ENCODE measurements at places on chromosomes 5 and 9.
A peak's percentile ranks its signal among the peaks of the same experiment; 100 is the strongest.

DNA sequence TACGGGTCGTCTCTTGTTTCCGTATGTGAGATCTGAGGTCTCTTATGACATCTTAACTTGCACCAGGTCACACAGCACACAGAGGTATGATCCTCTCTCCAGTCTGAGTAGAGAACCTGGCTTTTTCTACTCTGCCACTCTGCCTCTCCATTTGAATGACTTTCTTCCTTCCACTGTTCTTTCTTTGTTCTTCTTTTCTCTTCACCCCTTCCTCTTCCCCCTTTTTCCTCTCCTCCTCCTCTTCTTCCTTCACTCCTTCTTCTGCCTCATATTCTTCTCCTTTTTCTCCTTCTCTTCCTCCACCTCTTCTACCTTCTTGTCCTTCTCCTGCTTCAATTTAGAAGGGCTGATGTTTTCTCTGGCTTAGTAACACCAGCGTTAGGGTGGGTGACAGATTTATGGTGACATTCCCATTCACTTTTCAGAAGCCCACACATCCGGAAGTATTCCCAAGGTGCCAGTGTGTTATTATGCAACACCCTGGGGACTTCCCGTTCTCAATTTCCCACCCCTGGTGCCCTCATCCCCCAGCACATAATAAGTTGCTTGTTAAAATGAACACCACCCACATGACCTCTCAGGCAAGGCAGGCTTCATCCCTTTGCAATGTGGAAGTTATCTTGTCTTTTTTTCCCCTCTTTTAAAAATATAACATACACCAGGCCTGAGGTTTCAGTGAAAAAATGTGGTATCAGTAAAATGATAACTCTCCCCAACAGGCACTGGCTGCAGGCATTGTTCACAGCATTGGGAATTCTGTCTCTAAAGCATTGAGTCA lies 122.0 kb downstream of the PAPPA start:
- DNase-seq: no peak

DNA sequence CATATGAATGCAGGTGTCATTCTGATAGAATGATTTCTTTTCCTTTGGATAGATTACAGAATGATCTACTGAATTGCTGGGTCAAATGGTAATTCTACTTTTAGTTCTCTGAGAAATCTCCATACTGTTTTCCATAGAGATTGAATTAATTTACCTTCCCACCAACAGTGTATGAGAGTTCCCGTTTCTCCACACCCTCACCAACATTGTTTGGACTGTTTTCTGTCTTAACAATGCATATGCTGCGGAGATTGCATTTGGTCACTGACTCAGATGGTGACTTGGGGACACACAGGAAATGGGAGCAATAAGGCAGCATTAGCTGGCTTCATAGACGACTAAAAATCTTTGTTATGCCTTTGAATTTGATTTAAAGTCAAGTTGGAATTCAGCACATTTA lies 95.9 kb downstream of the CDH6 start:
- no peak for DNase-seq

DNA sequence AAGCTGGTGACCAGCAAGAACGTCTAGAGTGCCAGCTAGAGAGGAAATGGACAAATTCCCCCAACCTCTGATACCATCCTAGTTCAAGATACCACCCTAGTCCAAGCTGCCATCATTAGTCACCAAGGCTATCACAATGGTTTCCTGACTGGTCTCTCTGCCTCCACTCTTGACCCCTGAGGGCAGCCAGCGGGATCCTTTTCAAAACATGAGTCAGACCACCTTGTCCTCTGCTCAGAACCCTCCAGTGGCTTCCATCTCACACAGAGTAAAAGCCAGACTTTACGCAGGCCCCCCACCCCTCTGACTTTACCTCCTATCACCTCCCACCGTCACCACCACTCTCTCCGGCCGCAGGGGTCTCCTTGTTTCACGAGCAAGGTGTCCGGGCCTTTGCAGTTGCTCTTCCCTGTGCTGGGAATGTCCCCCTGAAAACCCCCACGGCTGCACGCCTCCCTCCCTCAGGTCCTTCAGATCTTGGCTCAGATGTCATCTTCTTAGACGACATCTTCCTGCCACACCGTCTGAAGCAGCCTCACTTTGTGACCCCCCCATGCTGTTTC lies 42.2 kb upstream of the FBXW11 start:
- no peak for DNase-seq

- DNase-seq: peak; percentile 51
These were observed at the start of gene PCSK5 for GRCh38 chr9:75890472-75891276. Gene PCSK5 (plus strand): TSS chr9:75890673. CDS start chr9:75891182, 509 bp downstream.

DNA sequence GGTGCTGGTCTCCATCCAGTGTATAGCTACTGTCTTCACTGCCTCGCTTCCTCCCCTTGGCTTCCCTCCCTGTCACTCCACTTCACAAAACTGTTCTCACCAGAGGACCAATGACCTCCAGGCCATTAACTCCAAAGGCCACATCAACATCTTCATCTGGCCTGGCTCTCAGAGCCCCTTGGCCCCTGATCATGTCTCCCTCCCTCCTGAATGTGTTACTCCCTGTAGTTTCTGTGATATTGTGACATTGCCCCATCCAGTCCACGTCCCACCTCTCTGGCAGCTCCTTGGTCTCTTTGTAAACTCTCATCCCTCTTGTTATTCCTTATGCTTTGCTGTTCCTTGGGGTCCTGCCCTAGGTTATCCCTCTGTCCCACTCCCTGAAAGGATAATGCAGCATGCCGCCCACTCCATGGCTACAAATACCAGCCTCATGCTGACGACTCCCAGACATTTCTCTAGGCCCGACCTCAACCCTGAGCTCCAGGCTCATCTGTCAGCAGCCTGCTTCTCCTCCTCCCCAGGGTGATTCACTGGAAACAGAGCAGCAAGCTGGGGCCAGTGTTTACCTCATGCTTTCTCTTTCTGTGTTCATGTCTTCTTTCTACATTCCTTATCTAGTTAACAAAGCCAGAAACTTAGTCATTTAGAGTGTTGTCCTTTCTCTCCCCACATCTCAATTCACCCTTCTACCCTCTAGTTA lies 312.2 kb downstream of the SPOCK1 start:
- DNase-seq: no peak

DNA sequence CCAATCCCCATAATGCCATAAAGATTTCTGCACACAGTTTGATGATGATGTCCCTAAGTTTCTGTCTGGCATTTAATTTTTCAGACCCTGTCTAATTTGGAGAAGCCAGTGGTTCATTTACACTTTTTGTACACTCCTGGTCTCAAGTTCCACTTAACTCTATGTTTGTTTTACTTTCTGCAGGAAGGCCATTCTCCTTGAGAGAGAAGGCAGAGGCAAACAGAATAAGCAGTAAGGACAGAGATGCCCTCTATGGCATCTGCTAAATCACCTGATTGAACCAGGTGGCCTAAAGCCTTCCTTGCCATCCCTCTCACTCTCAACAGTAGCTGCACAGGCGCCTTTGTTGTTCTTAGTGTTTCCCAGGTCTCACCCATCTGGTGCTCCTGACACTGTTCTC lies 86.1 kb upstream of the LRRTM2 start:
- no peak for DNase-seq

DNA sequence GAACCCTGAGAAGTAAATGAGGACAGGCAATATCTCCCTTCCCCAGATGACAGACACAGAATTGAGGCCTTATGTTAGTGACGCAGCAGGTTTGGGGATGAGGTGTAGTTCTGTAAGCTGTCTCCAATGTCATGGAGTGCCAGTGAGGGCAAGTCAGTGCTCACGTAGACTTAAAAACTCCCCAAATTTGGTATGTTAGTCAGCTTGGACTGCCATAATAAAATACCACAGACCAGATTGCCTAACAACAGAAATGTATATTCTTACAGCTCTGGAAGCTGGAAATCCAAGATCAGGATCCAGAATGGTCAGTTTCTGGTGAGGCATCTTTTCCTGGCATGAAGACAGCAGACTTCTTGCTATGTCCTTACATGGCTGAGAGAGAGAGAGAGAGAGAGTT lies 14.9 kb downstream of the FOXI1 start:
- DNase-seq: no peak

GRCh38 chr9:117081641-117082317 lies 333.1 kb downstream of the ASTN2 start:
- no peak for DNase-seq

DNA sequence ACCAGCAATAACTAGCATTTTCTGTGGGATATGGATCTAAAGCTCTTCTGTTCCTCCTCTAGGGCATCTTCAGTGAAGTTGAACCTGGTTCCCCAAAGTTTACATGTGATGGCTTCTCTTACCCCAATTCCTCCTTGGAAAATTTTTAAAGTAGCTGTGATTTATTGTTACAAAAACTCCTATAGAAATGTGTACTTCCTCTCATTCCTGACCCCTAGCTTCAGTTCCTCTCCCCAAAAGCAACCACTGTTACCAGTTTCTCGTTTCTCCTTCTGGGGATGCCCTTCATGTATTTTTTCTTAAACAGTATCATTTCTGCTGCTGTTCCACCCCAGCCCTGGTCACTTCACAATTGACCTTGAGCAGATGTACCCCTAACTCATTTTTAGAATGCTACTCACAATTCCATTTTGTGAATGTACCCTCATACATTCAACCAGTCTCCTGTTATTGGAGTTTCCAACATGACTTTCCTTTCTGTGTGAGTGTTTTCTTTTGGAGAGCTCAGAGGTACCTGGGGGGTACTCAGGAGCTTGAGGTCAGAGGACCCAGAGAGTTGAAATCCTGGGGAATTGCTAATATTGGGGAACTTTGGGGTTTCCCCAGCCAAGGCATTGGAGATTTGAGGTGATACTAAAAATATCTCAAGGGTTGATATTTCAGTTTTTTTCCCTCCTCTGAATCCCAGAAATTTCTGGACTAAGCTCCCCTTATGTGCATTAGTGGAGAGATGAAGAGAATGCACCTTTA lies 18.6 kb upstream of the GLRX start:
- DNase-seq: no peak

GRCh38 chr5:42655982-42656650 lies 100.5 kb upstream of the CCDC152 start:
- no peak for DNase-seq

DNA sequence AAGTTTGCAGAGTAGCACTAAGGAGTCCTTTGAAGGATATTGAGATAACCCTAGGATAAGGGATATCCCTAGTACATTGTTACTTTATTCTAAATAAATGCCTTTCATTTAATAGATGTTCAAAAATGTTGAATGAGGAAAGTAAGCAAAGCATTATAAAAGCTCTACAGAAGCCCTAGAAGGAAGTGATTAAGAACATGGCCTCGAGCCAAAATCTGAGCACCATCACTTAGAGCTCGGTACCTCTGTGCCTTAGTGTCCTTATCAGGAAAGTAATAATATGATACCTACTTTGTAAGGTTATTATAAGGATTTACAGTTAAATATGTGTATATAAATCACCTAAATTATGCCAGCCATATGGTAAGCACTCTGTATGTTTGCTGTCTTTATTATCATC lies 242.6 kb downstream of the KIAA0825 start:
- no peak for DNase-seq

DNA sequence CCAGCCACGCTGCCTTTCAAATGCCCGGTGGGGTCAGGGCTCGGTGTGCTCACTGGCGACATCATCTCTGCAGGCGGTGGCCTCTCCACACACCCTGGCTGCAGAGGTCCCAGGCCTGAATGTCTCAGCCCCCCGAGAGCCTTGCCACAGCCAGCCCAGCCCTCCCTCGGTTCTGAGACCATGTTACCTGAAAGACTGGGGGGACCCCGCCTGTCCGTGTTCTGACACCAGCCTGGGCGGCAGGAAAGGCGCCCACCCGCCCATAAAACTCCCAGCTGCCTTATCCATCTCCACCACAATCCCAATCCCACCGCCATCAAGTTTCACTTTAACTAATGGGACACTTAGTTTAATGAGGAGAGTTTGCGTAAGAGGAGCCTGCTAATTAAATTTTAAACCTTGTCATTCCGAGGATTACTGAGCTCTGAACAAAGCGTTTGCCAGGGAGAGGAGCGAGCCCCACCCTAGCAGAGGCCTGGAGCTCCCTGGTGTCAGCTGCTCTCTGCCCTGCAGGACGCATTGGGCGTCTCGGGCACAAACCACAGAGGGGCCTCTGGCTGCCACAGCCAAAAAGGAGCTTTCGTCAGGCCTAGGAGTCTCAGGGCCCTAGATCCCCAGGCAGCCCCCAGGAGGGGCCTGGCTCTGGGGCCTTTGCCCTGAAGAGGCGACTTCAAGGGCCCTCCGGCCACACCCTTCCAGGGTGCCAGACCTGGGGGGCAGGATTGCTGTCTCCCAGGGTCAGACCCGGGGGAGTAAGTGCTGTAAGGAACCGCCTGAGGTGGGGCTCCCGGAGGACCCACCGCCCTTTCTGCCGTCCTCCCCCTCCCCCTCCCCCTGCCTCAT lies 15.3 kb downstream of the LHX3 start:
- DNase-seq: no peak

- DNase-seq: peak; percentile 59
These were observed 40.2 kb downstream of the NAIF1 start for GRCh38 chr9:128026773-128027541.

DNA sequence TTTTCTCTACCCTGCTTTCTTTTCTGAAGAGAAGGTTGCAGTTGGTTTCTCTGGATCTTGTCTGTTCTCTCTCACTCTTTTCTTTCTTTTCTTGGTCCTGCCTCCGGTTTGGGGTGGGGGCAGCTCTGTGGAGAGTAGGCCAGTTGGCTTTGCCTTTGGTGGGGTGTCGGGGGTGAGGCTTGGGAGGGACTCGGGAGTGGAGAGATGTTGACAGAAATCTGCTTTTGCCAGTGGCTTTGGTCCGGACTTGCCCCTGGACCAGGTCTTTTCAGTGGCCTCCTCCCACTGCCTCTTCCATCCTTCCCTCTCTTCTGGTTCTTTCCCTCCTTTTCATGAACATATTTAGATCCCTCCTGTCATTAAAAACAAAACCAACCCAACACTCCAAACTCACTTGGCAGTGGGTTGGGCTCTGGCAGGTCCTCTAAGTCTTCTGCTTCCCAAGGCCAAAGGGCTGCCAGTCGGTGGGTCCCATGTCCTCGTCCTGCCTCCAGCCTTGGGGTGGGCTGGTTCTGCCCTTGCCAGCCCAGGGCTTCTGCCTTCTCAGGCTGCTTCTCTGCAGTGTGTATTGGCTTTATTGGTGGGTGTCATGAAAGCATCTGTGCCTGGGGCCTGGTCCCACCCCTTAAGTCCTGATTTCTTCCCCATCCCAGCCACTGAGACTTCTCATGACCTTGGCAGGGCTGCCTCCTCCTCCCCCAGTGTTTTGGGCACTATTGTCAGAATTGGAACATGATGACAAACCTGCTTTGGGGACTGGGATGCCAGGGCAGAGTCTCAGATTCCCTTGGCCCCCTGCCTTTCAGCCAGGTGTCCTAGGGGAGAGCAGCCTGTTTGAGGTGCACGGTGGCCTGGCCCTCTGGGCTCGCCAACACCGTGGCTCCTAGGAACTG lies 16.9 kb downstream of the ANKRD33B start:
- no peak for DNase-seq
